NCI-H187 treated with DMSO at 0.1 percent for 48 hours (cell line): ENCODE measurements at places on chromosomes 5 and 9.

- no peak for DNase-seq
Measured at GRCh38 chr9:34612788-34613390, 992 bp upstream of the RPP25L start.

- no peak for DNase-seq
Measured at GRCh38 chr5:10988622-10989021, 227.6 kb upstream of the DAP start.

DNA sequence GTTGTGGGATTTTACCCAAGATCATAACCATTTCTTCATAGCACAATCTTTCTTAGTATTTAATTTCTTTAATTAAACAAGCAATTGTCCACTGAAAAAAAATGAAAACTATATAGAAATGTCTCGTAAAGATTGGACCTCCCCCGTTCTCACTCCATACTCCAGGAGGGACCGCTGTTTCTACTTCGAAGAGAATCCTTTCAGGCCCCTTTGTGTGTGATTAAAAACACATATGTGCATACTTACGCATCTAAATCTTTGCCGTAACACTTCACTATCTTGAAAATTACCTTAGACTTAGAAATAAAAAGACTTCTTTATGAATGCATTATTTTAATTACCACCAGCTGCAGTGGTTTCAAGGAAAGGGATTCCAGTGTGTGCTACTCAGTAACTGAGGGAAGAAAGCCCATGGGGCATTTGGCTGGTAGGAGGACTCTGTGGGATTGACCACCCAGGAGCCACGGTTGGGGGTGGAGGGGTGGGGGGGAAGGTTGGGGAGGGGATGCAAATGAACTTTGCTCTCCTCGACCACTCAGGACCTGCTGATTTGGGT lies 209.1 kb downstream of the FAM114A2 start:
- no peak for DNase-seq

GRCh38 chr9:2419347-2419746 lies 202.2 kb upstream of the VLDLR start:
- no peak for DNase-seq

GRCh38 chr5:62717301-62717933 lies 138.8 kb downstream of the LRRC70 start:
- DNase-seq, result no peak

DNA sequence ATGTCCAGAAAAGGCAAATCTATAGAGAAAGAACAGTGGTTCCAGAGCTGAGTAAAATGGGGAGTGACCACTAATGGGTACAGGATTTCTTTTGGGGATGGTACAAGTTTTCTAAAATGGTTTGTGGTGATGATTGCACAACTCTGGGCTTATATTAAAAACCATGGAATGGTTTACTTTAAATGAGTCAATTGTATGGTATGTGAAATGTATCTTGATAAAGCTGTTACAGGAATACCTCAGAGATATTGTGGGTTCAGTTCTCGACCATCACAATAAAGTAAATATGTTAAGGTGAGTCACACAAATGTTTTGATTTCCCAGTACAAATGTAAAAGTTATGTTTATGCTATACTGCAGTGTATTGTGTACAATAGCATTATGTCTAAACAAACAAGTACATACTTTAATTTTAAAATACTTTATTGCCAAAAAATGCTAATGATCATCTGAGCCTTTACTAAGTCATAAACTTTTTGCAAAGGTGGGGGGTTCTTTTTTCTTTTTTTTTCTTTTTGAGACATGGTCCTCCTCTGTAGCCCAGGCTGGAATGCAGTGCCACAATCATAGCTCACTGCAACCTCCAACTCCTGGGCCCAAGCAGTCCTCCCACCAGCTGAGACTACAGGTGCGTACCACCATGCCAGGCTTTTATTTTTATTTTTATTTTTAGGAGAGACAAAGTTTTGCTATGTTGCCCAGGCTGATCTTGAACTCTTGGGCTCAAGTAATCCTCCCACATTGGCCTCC lies 65.9 kb downstream of the SHOC1 start:
- no peak for DNase-seq

- no peak for DNase-seq
Measured at GRCh38 chr9:126615245-126615790, 1.6 kb downstream of the LMX1B start.

- DNase-seq, result no peak
Measured at GRCh38 chr9:105681724-105682123, 12.6 kb upstream of the TMEM38B start.

DNA sequence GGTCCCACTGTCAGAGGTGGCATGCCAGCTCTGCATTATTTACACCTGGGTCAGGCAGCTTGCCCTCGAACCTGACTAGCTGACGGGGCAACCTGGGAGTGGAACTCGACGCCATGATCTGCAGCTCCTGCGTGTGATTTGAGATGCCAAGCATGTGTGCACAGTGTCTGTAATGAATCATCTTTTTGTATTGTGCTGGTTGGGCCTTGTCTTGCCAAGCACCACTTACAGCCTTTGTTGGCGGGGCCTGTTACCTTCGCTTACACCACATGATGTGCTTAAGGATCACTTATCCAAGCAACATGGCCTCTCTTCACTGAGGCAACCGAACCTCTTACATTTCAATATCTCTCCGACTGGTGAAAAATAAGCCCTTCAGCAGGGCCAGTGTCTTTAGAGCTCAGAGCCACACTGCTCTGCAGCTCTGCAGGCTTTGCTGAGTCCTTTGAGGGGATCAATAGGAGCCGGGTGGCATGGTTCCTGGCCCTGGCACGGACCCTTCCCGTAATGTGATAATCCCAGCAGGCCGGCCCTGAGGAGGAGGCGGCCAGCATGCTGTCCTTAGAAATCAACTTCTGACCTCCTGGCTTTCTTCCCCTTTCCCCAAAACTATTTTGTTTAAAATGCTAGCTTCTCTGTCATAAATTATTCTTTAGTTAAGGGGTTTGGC lies 297.7 kb upstream of the CD180 start:
- DNase-seq, result peak; percentile 95

- no peak for DNase-seq
Measured at GRCh38 chr9:112015149-112015548, 118.5 kb downstream of the UGCG start.

DNA sequence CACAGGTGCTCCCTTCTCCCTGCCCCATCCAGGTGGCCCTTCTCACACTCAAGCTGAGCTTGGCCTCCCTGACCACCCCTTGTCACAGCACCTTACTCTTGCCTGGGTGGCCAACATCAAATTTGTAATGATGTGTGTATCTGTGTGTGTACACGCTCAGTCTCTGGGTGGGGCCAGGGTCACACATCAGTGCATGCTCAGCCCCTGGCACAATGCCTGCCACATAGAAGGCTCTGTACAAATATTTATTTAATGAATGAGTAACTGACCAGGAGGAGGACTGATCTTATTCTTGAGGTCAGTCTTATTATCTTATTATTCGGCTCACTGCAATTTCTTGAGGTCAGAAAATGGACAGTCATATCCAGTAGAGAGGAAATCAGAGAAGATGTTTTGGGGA lies 41.3 kb upstream of the HAND1 start:
- no peak for DNase-seq

- DNase-seq, result no peak
Measured at GRCh38 chr5:36108758-36109460, 42.2 kb upstream of the UGT3A2 start.

- no peak for DNase-seq
Measured at GRCh38 chr9:7172154-7173115, 414.7 kb downstream of the KDM4C start.

- peak; percentile 5 for DNase-seq
Measured at GRCh38 chr9:69122082-69122548, 52.0 kb upstream of the TJP2 start.

- no peak for DNase-seq
Measured at GRCh38 chr9:76530458-76531110, 71.6 kb downstream of the GCNT1 start.
